Hypothalamus (tissue), 51 donors: ENCODE measurements at places on chromosomes 5 and 9.

GRCh38 chr5:35115920-35116319 is 68.2 kb upstream of the AGXT2 start:
- no peak for DNase-seq

DNA sequence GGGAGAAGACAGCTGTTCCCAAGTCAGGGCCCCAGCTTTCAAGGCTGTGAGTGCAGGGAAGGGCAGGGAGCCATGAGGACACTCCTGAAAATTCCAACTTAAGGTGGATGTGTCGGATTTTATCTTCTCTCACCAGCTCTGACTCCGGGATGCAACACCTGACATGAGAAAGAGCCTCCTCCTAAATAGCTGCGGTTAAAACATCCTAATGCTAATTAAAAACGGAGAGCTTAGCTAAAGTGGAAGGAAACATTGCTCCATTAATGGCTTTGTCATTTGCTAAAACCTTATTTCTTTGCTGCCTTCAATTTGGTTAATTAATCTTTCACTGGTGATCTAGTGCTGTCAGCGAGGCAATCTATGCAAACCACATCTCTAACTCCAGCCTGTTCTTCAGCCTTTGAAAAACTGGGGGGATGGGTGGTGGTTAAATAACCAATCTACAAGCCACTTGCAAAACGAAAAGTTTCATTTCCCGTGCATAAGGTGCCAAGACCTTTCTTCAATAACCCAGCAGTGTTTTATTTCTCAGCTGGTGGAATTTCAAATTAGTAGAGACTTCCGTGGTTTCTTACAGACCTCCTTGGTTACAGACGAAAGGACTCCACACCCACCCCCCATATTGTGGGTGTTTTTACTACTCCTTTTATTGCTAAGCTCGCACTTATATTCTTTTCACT is 379.6 kb downstream of the MLLT3 start:
- DNase-seq, result no peak

DNA sequence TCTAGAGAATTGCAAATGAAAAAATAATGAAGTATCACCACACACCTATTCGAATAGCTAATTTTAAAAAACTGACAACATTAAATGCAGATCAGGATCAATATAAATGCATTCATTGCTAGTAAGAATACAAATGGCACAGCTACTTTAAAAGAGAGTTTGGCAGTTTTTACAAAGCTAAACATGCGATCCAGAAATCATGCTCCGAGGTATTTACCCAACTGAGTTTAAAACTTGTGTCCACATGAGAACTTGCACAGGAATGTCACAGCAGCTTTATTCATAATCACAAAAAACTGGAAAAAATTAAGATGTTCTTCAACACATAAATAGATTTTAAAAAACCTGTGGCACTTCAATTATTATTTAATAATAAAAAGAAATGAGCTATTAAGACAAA is 345.5 kb upstream of the TRPC7 start:
- DNase-seq, result no peak

DNA sequence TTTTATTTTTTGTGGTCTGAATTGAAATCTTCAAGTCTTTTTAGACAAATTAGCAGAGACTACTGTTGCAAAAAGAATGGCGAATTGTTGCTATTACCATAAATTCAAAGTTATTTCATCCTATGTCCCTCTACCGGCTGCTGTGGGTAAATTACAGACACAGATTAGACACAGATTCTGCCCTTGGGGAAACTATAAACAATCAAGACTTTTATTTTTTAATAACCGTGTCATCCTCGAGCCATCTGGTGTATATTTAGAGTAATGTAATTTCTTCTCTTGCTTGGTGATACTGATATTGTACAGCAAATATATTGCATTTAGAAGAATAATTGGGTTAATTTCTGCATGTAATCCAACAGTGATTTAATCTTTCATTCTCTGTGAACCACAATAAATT is 228.0 kb upstream of the ADAMTSL1 start:
- no peak for DNase-seq

DNA sequence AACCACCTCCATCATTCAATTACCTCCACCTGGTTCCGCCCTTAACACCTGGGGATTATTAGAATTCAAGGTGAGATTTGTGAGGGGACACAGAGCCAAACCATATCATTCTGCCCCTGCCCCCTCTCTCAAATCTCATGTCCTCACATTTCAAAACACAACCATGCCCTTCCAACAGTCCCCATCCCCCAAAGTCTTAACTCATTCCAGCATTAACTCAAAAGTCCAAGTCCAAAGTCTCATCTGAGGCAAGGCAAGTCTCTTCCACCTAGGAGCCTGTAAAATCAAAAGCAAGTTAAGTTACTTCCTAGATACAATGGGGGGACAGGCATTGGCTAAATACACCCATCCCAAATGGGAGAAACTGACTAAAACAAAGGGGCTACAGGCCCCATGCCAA is 18.8 kb downstream of the PSIP1 start:
- no peak for DNase-seq

- DNase-seq, result no peak
Measured at GRCh38 chr5:1299961-1300360, 5.1 kb upstream of the TERT start.

- DNase-seq, result no peak
Measured at GRCh38 chr9:76459694-76460635, 983 bp downstream of the GCNT1 start.

- no peak for DNase-seq
Measured at GRCh38 chr9:106438928-106439327, 424.0 kb upstream of the ZNF462 start.

DNA sequence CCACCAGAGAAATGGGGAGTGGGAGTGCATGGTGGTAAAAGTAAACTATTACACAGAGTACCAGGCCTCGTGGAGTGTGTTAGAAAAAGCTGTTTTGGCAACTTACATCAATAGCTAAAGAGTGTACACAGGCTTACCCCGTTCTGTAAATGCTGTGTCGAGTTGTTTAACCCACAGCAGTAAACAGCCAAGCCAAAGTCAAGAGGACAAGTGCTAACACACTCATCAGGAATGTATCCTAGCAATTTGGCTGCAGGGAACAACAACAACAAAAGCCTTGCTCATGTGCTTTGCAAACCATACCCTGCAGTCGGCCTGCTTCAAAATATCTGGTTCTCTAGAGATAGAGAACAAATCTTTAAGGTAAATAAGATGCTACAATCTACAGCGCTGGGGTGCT is 15.9 kb downstream of the DAP start:
- no peak for DNase-seq

DNA sequence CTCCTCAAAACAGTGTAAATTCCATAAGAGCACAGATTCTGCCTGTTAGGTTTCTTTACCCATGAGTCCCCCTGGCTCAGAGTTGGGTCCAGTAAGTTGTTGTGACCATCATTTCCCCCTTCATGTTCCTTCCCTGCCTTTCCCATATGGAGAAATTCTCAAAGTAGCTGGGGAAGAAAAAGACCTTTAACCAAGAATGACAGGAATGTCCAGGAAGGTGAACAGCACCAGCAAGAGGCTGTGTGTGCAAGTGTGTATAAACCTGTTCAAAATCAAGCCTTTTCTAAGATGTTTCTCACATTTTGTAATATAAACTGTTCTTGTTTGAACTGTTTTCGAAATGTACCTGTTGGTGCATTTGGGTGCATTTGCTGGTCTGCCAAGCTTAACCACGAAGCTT is 238.2 kb downstream of the SLIT3 start:
- DNase-seq, result no peak

DNA sequence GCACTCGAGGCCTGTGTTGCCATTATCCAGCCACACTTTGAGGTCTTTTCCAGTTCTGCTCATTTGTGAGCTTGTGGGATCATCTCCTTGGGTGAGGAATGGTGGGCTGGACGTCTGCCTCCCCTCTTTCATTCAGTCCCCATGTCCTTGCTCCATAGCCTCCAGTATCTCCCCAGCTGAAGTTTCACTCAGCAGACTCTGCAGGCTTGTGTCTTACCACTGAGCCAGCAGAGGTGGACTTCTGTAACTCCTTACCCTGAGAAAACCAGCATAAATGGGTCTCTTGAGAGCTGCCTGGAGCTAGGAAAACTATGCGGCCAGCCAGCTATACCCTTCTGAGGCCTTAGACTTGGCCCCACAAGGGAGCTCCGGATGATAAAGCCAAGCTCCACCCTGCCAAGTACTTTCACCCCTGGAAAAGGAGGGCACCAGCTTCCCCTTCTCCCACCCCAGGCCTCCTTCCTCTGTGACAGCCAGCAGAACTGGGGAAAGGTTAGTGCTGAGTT is 12.2 kb downstream of the IRF1 start:
- DNase-seq, result no peak

DNA sequence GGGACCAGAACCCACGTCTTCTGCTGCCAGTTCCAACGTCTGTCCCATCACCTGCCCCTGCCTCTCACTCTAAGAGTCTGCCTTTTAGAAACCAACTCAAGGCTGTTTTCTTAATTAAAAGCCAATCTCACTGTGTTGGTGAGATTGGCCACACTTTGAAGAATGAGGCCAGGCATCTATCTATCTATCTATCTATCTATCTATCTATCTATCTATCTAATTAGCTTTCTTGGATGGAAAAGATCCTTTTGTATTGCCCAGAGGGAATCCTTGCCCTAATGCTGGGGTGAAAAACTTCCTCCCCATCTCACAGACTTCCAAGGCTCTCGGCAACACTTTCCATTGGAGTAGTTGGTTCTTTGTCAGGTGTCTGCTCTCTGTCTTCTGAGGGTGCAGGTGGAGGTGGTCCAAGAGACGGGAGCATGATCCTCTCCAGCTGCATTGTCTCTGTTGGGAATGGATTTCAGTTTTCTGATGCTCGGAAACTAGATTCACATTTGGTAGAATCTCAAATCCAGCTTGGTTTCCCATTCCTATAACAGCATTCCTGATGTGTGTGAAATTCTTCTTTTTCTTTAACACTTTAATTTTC is 57.9 kb downstream of the GALNT12 start:
- no peak for DNase-seq

DNA sequence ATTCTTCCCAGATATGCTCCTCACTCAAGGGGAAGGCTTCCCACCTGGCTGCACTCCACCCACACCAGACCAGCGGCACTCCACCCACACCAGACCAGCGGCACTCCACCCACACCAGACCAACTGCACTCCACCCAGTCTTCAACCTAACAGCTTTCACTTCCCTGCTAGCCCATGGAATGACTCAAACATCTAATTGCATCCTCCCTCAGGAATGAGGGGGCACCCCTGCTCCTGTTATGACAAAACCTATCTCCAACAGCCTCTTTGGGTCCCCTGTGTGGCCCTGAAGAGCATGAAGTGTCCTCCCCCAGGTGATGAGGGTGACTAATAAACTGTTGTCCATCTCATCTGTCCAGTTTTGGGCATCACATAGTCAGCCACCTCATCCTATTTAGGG is 556.6 kb upstream of the TUSC1 start:
- DNase-seq, result no peak

- no peak for DNase-seq
Measured at GRCh38 chr9:38041564-38042243, 27.3 kb downstream of the SHB start.

DNA sequence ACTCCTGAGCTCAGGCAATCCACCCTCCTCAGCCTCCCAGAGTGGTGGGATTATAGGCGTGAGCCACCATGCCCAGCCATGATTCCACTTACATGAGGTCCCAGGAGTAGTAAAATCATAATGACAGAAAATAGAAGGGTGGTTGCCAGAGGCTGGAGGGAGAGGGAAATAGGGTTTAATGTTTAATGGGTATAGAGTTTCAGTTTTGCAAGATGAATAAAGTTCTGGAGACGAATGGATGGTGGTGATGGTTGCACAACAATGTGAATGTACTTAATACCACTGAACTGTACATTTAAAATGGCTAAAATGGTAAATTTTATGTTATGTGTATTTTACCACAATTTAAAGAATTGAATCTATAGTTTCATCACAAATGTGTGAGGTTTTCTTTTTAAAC is 146.5 kb upstream of the ABCA1 start:
- no peak for DNase-seq

DNA sequence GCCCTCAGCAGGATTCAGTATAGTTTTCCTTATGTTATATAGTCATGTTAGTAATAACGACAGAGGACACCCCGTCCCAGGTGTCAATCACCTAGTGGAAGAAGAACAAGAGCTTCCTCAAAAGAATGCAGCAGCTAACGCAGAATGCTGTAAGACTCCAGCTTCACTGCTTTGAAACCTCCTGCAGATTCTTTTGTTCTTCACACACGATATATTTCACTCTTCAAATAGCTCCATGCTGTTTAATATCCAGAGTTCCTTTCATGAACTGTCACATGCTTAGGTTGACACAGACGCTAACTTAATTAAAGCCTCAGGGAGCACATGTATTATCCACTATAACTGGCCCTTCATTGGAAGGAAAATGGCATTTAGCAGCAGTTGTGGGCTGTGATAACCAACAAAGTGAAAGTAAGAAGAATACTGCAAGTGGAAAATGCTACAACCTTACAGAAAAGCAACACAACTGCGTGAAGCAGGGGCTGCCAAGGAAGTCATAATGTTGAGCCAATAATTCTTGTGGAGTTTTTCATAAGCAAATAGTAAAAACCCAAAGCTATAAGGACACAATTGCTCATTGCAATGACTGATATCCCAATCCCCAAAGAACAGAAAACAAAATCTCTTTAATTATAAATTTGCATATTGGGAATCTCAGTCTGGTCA is 387.5 kb downstream of the PLK2 start:
- DNase-seq, result no peak

- DNase-seq, result no peak
Measured at GRCh38 chr5:67515020-67515689, 318.6 kb upstream of the CD180 start.

- DNase-seq, result no peak
Measured at GRCh38 chr5:66010476-66010875, 84.1 kb downstream of the ERBIN start.

GRCh38 chr9:91741522-91741921 is 208.5 kb downstream of the ROR2 start:
- DNase-seq, result no peak

- no peak for DNase-seq
Measured at GRCh38 chr5:30600892-30601291, 592.6 kb upstream of the CDH6 start.

- no peak for DNase-seq
Measured at GRCh38 chr9:88978034-88978433, 13.2 kb upstream of the S1PR3 start.

DNA sequence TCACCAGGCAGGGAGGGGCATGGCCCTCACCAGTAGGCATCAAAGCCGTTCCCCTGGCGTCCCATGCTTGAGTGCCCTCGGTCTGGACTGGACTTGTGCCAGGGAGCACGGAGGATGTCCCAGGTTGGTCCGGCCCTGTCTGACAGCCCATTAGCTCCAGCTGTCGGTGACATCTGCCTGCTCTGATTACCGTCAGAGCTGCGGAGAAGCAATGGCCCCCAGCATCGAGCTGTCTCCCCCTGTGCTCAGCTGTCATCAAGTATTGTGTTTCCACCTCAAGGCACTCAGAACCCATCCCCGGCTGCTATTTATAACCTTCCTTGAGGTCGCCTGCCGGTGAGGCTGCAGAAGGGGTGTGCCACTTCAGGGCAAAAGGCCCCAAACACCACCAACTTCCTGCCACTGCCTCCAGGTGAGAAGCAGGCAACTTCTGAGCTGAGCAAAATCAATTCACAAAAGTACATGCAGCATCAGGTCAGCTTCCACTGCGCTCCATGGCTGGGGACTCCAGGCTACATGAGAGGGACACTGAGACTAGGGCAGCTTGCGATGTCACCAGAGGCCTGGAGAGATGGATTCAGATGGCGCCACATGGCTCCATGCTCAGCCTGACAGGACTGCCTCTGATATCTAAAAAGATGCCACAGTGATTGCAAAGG is 142.7 kb downstream of the C5orf15 start:
- no peak for DNase-seq

GRCh38 chr9:110112792-110113191 is 95.2 kb downstream of the C9orf152 start:
- no peak for DNase-seq
